GM10248 (cell line): ENCODE measurements at places on chromosomes 11 and 22.

DNA sequence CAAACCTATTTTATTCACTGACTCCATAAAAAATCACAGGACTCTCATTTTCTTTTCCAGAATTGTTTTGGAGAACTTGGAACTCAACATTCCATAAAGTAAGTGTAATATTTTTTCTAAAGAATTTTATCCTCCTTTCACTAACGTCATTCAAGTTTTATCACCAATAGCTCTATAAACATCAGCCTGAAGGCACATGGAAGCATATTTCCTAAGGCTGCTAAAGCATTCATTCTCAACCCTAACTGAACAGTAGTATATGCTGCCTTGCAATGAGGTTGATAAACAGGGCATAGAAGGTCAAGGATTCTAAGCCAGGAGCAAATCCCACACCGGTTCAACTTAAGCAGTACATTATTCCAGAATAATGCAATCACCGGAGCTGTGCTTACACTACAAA lies 273.9 kb downstream of the RAB38 start:
- DNase-seq = no peak

- no peak for DNase-seq
Observed at GRCh38 chr22:39739338-39740027, 154.1 kb downstream of the ENTHD1 start.

DNA sequence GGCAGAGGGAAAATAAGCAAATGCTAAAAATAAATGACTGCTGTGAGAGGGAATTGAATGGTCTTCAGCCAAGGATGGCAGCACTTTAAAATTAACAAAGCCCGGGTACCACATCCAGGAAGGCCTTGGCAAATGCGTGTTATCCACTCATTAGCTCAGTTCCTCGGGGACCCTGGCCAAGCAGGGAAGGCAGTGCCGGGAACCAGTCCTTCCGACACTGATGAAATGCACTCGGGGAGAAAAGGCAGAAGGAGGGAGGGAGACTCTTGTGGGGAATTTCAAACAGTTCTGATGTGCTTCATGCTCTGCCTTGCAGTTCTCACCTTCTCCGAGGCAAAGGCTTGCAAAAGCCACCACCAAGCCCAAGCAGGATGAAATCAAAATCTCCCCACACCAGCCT lies 38.3 kb downstream of the CLPB start:
- no peak for DNase-seq

- DNase-seq = no peak
Observed at GRCh38 chr22:42412744-42413333, 19.4 kb downstream of the NFAM1 start.
